Astrocyte (in vitro differentiated cells and primary cell): ENCODE measurements at places on chromosomes 2 and 18. TPM values are rescaled to one million over a fixed set of nuclear protein-coding genes. Genes with fewer than 3 reads are reported as not detected.
A peak's percentile ranks its signal among the peaks of the same experiment; 100 is the strongest.

Gene NT5DC4
- not detected in 2 replicates for total RNA-seq

Gene IL37
- total RNA-seq: not detected in 2 replicates

Gene ST8SIA5
- 0.24 and 0.36 TPM in 2 replicates for total RNA-seq

Gene C2orf80
- total RNA-seq: not detected in 2 replicates

Gene KCNF1
- 0.19 and 1.6 TPM in 2 replicates for total RNA-seq

Gene PAX3
- total RNA-seq: not detected in 2 replicates

Gene SLC23A3
- total RNA-seq: 1.2 and 1.5 TPM in 2 replicates

Gene IL1RL1
- 0.27 TPM in 1 of 2 replicates, not detected in the other for total RNA-seq

Gene GKN1
- total RNA-seq: not detected in 2 replicates

Gene DNAJC5G
- total RNA-seq: not detected in 2 replicates

DNA sequence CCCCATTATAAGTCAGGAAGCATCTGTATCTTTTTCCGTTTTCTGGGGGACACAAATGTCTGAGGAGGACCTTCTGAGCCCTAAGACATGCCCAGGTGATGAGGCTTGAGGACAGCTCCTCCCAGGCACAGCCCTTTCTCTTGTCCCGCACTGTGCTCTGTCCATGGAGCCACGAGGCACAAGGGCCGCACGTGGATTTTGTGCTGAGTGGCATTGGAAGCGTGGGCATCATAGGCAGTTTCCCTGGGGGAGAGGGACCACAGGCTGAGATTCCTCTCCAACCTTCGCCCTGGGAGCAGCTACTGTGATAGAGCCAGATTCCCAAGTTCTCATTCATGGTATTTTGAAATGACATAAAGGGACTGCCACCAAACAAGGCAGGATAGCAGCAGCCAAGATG lies 139.9 kb downstream of the SH3RF3 start:
- peaks cover 7% of the 10 kb centered on the region for H3K4me1 ChIP-seq
- H3K27me3 ChIP-seq: peaks cover 2% of the 10 kb centered on the region
- no peak overlapping the region for H3K4me3 ChIP-seq
- no peaks in the 10 kb centered on the region for H3K36me3 ChIP-seq
- no peak for DNase-seq

GRCh38 chr2:119377294-119377992 lies 10.7 kb downstream of the DBI start:
- peaks cover 8% of the 10 kb centered on the region for H3K36me3 ChIP-seq
- no peak overlapping the region for H3K4me3 ChIP-seq
- H3K27ac ChIP-seq: no peak overlapping the region
- H3K4me1 ChIP-seq: no peaks in the 10 kb centered on the region
- no peaks in the 10 kb centered on the region for H3K27me3 ChIP-seq

GRCh38 chr2:132372276-132372675 lies 44.3 kb upstream of the GPR39 start:
- DNase-seq: no peak
- peak overlapping the region; percentile 1 for H3K27ac ChIP-seq
- no peaks in the 10 kb centered on the region for H3K27me3 ChIP-seq
- H3K36me3 ChIP-seq: no peaks in the 10 kb centered on the region

DNA sequence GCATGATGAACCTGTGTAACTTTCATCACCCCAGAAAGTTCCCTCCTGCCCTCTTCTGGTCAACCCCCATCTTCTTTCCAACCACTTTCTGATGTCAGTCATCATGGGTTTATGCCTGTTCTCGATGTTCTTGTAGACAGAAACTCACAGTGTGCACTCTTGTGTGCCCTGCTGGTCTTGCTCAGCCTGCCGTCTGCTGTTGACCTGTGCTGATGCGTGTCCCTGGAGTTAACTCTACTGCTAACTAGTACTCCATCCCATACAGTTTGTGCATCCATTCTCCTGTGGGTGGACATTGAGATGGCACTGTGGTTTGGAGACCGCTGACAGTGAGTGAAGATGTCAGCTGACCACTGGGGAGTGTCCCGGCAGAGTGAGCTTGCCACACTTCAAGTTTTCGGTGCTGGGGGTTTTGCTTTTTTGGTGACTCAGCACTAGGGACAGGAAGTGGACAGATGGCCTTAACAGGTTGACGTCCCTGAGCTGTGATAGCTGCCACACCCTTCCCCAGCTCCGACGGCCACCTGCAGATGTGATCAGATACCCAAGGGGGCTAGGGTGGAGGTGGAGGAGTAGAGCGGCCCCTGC lies 14.8 kb downstream of the KLHL29 start:
- no peaks in the 10 kb centered on the region for H3K27me3 ChIP-seq
- no peak overlapping the region for H3K27ac ChIP-seq
- no peak for DNase-seq
- peaks cover 5% of the 10 kb centered on the region for H3K4me1 ChIP-seq
- H3K4me3 ChIP-seq: no peak overlapping the region
- no peaks in the 10 kb centered on the region for H3K36me3 ChIP-seq

DNA sequence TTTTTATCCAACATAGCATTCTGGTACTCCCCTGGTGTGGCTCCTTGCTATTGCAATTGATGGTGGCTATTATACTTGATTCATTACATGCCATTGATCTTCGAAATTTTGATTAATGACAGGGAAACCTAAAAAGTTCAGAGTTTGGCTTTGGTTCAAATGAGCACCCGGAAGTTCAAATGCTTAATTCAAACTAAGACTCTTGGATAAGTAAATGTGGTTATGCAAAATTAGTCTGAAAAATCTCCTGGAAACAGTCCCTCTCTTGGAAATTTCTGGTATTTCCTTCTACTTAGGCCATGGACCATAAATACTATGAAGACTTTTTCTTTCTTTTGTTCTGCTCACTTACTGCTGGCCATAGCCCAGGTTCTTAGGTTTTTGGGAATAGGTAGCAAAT lies 65.3 kb upstream of the SMIM21 start:
- H3K4me3 ChIP-seq: no peak overlapping the region
- H3K27me3 ChIP-seq: no peaks in the 10 kb centered on the region
- no peak overlapping the region for H3K27ac ChIP-seq
- H3K36me3 ChIP-seq: no peaks in the 10 kb centered on the region

- no peaks in the 10 kb centered on the region for H3K27me3 ChIP-seq
- H3K4me3 ChIP-seq: no peak overlapping the region
- no peak for DNase-seq
- no peak overlapping the region for H3K27ac ChIP-seq
Measured at GRCh38 chr2:11092701-11093335, 62.4 kb upstream of the SLC66A3 start.

GRCh38 chr18:28574175-28574574 lies 397.2 kb upstream of the CDH2 start:
- H3K27me3 ChIP-seq: no peaks in the 10 kb centered on the region
- no peak for DNase-seq
- no peaks in the 10 kb centered on the region for H3K4me1 ChIP-seq
- no peak overlapping the region for H3K4me3 ChIP-seq
- H3K36me3 ChIP-seq: no peaks in the 10 kb centered on the region
- no peak overlapping the region for H3K27ac ChIP-seq

DNA sequence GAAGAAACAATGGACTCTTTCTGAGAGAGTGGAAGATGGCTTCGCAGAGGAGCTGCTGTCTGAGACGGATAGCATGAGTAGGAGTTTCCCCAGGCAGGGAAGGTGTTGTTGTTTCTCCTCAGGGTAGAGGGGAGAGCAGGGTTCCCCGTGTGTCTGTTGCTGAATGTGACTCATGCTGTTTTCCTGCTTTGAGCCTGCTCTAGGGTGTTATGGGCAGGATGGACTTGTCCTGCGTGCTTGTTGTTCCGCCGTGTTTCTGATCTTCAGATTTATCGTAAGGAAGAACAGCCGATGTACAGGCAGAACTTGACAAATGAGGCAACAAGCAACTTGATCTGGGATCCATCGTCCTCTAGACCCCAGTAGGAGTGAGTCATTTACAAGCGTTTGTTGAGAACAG lies 19.7 kb upstream of the MYCN start:
- H3K36me3 ChIP-seq: no peaks in the 10 kb centered on the region
- no peaks in the 10 kb centered on the region for H3K4me1 ChIP-seq
- no peak overlapping the region for H3K27ac ChIP-seq
- H3K4me3 ChIP-seq: no peak overlapping the region
- no peaks in the 10 kb centered on the region for H3K27me3 ChIP-seq

DNA sequence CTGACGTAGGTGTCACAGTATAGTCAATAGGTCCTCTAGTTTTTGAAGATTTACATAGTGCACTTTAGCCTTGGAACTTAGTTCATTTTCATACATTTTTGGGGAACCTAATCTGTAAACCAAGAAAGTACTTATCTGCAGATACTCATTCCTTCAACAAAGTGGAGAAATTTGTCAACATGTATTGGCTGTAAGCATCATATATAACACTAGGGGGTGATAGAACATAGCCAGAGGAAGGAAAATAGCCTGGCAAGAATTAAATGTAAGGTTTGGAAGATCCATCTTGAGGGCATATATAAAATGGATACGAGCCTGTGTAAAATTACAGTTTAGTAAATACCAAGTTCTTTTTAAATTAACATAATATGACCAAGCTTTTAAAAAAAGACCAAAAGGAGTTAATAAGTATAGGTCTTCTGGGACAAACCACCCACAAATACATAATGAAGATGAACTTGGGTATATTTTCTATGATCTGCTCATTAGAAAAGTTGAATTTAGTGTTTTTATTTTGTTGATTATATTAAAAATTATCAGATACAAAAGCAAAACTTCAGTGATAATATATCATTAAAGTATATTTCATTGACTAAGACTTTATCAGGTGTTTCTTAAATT lies 18.2 kb downstream of the RPL37A start:
- no peaks in the 10 kb centered on the region for H3K36me3 ChIP-seq
- H3K4me3 ChIP-seq: no peak overlapping the region
- no peak overlapping the region for H3K27ac ChIP-seq
- peaks cover 14% of the 10 kb centered on the region for H3K4me1 ChIP-seq
- H3K27me3 ChIP-seq: no peaks in the 10 kb centered on the region

- no peaks in the 10 kb centered on the region for H3K36me3 ChIP-seq
- no peak overlapping the region for H3K4me3 ChIP-seq
- H3K27ac ChIP-seq: no peak overlapping the region
- DNase-seq: no peak
- peaks cover 5% of the 10 kb centered on the region for H3K4me1 ChIP-seq
- peaks cover 2% of the 10 kb centered on the region for H3K27me3 ChIP-seq
Measured at GRCh38 chr2:225510796-225511195, 111.3 kb downstream of the NYAP2 start.

DNA sequence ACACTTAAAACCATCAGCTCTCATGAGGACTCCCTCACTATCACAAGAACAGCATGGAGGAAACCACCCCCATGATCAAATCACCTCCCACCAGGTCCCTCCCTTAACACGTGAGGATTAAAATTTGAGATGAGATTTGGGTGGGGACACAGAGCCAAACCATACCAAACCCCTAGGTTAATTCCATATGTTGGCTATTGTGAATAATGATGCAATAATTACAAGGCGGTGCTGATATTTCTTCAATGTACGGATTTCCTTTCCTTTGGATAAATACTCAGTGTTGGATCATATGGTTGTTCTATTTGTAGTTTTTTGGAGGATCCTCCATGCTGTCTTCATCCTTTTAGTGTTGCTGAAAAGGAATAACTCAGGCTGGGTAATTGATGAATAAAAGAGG lies 652.1 kb upstream of the PKDCC start:
- no peak overlapping the region for H3K4me3 ChIP-seq
- H3K4me1 ChIP-seq: no peaks in the 10 kb centered on the region
- no peaks in the 10 kb centered on the region for H3K27me3 ChIP-seq
- no peak overlapping the region for H3K27ac ChIP-seq
- DNase-seq: no peak

DNA sequence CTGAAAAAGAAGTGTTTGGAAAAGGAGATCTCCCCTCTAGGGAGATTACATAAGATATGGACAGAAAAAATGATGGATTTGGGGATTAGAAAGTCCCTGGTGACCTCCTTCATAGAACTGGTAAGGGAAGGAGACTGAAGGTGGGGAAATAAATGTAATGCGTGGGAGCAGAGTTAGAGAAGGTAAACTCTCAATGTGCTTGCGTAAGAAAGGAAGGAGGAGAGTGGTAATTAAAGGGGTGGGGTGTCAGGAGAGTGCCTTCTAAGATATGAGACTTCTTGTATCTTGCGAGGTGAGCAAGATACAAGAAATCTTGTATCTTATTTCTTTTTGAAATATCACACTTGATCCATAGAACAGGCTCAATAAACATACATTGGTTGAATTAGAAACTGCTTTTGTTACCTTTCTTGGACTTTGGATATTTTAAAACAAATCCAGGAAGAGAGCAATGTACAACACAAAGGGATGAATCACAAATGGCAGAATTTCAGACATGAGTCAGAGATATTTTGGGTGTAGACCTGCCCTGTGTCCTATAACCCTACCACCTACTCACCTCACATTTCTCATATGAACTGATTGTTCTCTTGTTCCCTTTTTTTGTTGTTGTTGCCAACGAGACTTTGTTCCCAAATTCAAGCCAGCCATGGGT lies 342.4 kb downstream of the INSIG2 start:
- DNase-seq: peak; percentile 81
- H3K4me3 ChIP-seq: no peak overlapping the region
- H3K27me3 ChIP-seq: no peaks in the 10 kb centered on the region
- no peaks in the 10 kb centered on the region for H3K4me1 ChIP-seq
- no peaks in the 10 kb centered on the region for H3K36me3 ChIP-seq

DNA sequence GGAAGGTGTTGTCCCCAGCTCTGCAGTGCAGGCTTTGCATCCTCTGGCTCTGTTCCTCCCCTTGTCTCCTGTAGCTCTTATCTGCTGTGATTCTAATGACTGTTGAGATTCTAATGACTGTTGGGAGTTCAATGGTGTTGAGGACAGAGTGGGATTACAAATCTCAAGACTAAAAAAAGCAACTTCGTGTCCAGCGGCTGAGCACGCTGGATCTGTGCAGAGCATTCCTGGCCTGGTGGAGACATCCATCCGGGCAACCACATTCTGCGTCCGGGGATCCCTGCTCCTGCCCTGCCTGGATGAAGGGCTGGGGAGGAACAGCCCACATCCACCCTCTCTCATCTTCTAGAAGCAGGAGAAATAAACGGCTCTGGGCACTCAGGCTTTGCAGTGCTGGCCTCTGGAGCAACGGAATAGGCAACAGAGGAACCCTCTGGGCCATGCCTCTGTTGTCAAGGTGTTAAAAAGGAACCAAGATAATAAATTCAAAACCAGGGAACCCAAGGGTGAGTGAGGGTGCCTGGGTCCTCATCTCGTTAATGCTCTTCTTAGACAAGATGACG lies 106.7 kb upstream of the ASB18 start:
- no peaks in the 10 kb centered on the region for H3K36me3 ChIP-seq
- no peak for DNase-seq
- no peaks in the 10 kb centered on the region for H3K4me1 ChIP-seq
- H3K4me3 ChIP-seq: no peak overlapping the region
- no peak overlapping the region for H3K27ac ChIP-seq
- H3K27me3 ChIP-seq: peaks cover 18% of the 10 kb centered on the region

- no peak overlapping the region for H3K27ac ChIP-seq
- H3K4me3 ChIP-seq: no peak overlapping the region
- no peaks in the 10 kb centered on the region for H3K36me3 ChIP-seq
- DNase-seq: no peak
- no peaks in the 10 kb centered on the region for H3K27me3 ChIP-seq
Measured at GRCh38 chr2:195594248-195594647, 62.8 kb upstream of the SLC39A10 start.

GRCh38 chr18:76494231-76495005 lies 624 bp downstream of the ZNF516 start:
- peak overlapping the region; percentile 85 for H3K4me3 ChIP-seq
- H3K27ac ChIP-seq: peak overlapping the region; percentile 80
- no peaks in the 10 kb centered on the region for H3K27me3 ChIP-seq
- H3K36me3 ChIP-seq: no peaks in the 10 kb centered on the region
- peak; percentile 32 for DNase-seq
- H3K4me1 ChIP-seq: peaks cover 8% of the 10 kb centered on the region

GRCh38 chr2:217645896-217646295 lies 356.9 kb downstream of the TNS1 start:
- no peak for DNase-seq
- no peaks in the 10 kb centered on the region for H3K27me3 ChIP-seq
- peaks cover 5% of the 10 kb centered on the region for H3K4me1 ChIP-seq
- no peak overlapping the region for H3K27ac ChIP-seq
- no peak overlapping the region for H3K4me3 ChIP-seq

- no peak overlapping the region for H3K4me3 ChIP-seq
- peak; percentile 82 for DNase-seq
- peaks cover 18% of the 10 kb centered on the region for H3K4me1 ChIP-seq
Measured at GRCh38 chr2:160241251-160242137, 41.4 kb upstream of the ITGB6 start.
